Suppressor macrophage (primary cell): ENCODE measurements at places on chromosomes 2 and 18.

- DNase-seq = no peak
Measured at GRCh38 chr2:10221443-10221842, 81.3 kb upstream of the HPCAL1 start.

DNA sequence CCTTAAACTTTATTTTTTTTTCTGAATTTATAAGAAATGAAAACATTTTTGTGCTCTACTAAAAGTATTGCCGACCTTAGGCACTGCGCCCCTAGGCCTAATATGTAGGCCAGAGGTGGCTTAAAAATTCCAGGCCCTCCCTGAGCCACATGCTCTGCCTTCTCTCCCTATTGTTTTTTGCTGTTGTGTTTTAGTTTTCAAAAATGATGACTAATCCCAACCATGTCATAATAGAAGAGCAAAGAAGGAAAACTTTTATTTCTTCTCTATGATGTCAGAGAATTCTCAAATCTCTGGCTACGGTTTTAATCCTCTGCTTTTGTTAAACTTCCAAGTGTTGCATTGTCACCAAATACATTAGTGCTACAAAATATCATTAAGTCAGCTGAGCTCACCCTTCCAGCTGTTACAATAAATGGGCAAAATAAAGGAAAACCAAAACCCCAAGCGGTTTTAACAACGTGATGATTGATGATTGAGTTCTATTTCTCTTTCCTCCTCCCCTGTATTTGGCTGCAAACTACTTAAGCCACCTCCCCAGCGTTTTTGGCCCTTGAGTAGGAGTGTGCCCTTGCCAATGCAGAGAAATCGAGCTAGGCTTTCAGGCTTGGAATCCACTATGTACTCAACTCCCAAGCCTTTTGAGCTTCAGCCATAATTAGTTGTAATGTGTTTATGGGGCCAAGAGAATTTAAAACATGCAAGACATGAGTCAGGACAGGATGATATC is 163.5 kb upstream of the POU3F3 start:
- DNase-seq = no peak

GRCh38 chr18:2424420-2424819 is 146.9 kb downstream of the METTL4 start:
- no peak for DNase-seq

DNA sequence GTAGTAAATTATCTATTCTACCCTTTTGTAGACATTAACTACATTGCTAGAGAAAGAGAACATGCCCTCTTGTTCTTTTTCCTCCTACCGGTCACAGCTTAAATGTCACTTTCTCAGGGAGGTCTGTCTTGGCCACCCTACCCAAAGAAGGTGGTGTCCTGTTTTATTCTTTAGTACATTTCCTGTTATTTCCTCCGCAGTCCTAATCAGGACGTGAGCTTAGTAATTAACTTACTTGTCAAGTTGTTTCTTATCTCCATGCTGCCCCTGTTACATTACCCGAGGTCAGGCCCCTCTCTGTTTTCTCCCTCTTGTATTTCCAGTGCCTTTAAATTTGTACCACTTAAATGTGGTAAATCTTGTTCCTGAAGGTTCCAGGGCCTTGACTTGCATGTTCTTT is 73.7 kb upstream of the RMDN2 start:
- no peak for DNase-seq

- DNase-seq = no peak
Measured at GRCh38 chr2:49224426-49225010, 70.2 kb upstream of the FSHR start.

GRCh38 chr2:43311276-43311675 is 84.9 kb upstream of the ZFP36L2 start:
- no peak for DNase-seq

DNA sequence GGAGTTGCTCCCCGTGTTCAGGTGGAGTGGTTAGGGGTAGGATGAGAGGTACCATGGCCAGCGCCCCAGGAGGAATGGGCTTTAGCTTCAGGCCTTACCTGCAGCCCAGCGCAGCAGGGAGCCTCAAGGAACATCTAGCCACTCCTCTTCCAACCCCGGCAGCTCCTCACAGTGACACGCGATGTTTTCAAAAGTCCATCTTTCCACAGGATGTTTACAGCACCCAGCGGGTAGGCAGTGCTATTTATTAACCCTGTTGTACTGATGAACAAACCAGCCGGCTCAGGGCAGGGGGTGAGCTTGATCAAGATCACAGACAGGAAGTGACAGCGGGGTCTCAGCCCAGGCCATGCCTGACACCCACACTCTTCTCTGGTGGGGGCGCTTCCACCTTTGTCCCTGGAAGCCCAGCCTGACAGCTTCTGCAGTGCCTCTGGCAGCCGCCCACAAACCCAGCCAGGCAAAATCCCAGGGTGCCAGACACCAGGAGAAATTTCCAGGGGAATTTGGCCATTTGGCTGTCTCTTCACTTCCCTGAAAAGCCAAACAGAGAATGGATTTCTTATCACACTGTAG is 18.4 kb upstream of the PRLH start:
- DNase-seq = no peak

DNA sequence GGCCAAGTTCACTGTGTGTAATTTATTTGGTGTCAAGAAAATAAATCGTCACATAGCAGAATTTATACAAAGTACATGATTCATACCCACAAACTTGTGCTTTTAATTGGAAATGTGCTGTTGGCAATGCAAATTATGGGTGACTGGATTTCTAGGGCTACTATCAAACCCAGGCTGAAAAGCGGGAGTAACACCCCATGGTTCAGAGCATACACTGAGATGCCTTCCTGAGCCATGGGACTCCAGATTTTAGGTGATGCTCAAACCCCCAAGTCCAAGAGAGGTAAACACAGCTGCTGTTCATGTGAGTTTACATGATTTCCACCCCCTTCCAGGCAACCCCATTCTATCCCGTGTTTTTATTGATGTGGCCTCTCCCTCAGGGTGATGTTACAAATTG is 565.9 kb upstream of the ID2 start:
- no peak for DNase-seq

DNA sequence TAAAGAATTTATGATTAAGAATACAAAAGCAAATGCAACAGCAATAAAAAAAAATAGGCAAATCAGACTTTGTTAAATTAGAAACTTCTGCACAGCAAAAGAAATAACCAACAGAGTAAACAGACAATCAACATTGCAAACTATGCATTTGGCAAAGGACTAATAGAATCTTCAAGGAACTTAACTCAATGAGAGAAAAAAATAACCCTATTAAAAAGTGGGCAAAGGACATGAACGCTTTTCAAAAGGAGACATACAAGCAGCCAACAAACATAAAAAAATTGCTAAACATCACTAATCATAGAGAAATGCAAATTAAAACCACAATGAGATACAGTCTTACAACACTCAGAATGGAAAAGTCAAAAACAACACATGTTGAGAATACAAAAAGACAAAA is 166.0 kb upstream of the DSEL start:
- no peak for DNase-seq

DNA sequence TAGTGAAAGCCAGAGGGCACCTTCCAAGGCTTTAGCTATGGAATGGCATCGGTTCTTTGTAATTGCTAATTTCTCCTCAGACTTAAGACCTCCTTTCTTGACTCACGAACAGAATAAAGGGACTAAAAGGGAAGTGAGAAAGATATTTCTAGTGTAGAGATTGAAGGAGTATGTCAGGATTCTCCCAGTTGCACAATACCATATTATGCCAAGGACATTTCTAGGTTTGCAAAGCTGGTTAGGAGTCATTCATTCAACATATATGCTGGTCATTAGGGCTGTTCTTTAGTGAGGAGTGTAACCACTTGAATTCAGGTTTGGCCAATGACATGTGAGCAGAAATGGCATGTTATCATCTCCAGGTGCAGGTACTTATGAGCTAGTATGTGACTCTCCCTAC is 7.4 kb downstream of the REEP1 start:
- DNase-seq = no peak

GRCh38 chr18:30386624-30387023 is 655.9 kb downstream of the DSC3 start:
- no peak for DNase-seq

GRCh38 chr2:27024188-27024587 is 8.6 kb upstream of the TMEM214 start:
- no peak for DNase-seq

DNA sequence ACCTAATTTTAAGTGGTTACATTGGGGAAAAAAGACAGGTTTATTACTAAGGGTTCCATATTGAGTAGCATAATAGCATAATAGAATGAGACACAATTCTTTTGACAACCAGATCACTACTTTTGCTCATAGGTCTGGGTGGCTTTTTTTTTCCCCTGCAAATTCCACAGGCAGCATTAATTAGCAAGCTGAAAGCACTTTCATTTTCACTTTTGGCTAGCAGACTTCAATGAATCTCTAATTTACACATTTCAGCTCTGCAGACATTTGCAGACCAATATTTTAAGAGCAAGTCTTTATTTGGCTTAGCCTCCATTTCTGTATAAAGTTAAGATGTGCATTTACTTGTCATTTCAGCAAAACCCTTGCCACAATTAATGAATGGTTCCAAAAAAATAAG is 185.5 kb downstream of the NOL4 start:
- DNase-seq = no peak

DNA sequence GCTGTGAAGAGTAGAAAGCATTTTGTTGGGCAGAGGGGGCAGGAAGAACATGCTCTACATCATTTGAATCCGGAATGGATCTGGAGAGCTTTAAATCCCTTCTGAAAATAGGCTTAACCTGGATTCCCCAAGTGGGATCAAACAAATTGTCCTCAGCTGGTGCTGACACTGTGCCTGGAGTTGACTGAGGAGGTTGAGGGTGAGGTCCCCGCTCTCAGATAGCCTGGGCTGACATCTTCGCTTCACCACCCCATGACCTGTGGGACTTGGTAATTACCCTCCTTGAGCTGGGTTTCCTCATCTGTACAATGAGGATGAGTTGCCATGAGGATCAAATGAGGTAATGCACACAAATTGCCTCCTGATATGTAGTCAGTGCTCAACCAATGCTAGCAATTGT is 117.8 kb upstream of the SMAD2 start:
- DNase-seq = no peak

DNA sequence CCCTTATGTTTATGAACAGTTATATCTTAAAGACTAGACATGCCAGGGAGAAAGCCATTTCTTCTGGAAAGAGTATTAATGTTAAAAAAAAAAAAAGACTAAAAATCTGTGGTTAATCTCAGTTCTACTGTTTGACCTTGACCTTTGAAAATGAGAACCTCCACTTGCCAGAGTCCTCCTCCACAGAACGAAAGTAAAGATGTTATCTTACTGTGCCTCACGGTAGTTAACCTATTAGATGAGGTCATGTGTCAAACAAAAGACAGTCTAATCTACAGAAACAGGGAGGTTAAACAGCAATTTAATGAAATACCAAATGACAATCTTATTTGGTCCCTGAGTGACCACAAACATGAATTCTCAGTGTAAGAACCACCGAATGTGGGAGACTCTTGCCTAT is 51.2 kb downstream of the SLC14A2 start:
- no peak for DNase-seq

- DNase-seq = no peak
Measured at GRCh38 chr2:236993-237539, 26.8 kb downstream of the SH3YL1 start.

- no peak for DNase-seq
Measured at GRCh38 chr2:123086613-123087385, 938.3 kb upstream of the CNTNAP5 start.

DNA sequence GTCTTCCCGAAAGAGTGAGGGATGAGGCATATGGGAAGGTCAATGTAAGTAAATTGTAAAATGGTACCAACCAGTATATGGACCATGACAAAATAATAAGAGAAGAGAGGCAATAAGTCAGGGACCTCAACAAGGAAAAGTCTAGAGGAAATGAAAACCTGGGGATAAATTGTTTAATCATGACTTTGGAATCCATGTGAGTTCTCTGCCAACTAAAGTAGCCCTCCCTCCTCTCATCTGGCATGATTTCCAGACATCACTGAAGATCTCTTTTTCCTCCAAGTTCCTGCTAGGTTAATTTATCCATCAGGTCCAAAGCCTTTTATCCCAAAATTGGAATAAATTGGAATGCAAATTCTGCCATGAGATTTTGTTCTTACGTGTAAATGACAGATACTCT is 417.9 kb downstream of the NRXN1 start:
- DNase-seq = no peak

GRCh38 chr18:61842146-61842545 is 50.7 kb downstream of the RNF152 start:
- DNase-seq = no peak

- no peak for DNase-seq
Measured at GRCh38 chr2:199875400-199875799, 24.4 kb upstream of the FTCDNL1 start.

GRCh38 chr2:176106581-176107539 is at the start of gene HOXD11:
TSS of gene HOXD11 (plus strand) at chr2:176107280. CDS start at chr2:176107356, 76 bp downstream.
- no peak for DNase-seq

- no peak for DNase-seq
Measured at GRCh38 chr2:199452991-199453379, 4.8 kb downstream of the SATB2 start.

- DNase-seq = no peak
Measured at GRCh38 chr2:110868971-110869370, 136.6 kb downstream of the ACOXL start.

- no peak for DNase-seq
Measured at GRCh38 chr2:105244451-105244850, 2.9 kb downstream of the GPR45 start.

- DNase-seq = no peak
Measured at GRCh38 chr2:905833-906140, 44.9 kb upstream of the SNTG2 start.

GRCh38 chr2:218008060-218009040 is 5.6 kb upstream of the TNS1 start:
- no peak for DNase-seq

DNA sequence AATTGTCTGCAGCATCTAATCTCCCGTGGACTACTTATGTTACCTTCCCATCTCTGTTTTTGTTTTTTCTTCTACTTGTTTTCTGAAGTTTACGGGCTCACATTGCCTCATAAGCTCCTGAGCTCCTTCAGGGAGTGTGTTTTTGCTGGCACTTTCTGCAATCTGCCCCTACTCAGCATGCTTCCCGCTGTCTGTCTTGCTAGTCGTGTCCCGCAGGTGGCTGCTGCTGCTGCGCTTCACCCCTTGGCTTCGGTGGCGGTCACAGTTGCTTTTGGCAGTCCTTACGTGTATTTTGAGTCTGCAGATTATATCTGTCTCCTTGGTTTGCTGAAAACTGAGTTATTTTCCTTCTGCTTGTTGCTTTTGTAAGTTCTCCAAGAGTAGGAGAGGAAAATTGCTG is 37.3 kb downstream of the FER1L5 start:
- DNase-seq = no peak

DNA sequence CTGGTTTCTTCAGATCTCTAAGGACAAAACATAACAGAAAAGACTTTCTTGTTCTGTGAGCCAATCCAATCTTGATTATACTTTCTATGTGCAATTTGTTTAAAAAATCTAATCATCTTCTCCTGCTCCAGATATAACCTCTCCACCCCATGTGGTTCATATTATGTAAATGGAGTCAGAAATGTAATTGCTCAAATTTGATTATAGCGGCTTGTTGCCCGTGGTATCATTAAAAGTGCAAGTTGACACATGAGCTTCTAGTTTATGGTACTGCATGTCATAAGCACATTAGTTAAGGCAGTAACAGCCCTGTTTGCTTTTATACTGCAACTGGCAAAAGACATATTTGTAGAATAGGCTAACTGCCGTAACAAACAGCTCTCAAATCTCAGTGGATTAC is 715.1 kb upstream of the CDH7 start:
- no peak for DNase-seq
